CD14-positive monocyte (primary cell): ENCODE measurements at places on chromosomes 2 and 18.

DNA sequence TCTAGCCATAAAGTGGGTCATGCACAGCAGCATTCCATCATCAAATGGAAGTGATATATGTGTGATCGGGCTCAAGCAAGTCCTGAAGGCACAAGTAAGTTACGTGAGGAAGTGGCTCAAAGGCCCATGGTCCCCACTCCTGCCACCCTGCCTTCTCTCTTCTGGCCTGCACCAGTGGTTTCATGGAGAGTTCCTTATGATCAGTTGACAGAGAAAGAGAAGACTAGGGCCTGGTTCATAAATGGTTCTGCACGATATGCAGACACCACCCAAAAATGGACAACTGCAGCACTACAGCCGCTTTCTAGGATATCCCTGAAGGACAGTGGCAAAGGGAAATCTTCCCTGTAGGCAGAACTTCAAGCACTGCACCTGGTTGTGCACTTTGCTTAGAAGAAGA, 412.6 kb upstream of the SMIM21 start:
- DNase-seq: no peak

- no peak for DNase-seq
Observed at GRCh38 chr18:49135877-49136276, 185.1 kb upstream of the SMAD7 start.

- DNase-seq: peak; percentile 68
Observed at GRCh38 chr2:8414946-8415879, 266.6 kb upstream of the ID2 start.

DNA sequence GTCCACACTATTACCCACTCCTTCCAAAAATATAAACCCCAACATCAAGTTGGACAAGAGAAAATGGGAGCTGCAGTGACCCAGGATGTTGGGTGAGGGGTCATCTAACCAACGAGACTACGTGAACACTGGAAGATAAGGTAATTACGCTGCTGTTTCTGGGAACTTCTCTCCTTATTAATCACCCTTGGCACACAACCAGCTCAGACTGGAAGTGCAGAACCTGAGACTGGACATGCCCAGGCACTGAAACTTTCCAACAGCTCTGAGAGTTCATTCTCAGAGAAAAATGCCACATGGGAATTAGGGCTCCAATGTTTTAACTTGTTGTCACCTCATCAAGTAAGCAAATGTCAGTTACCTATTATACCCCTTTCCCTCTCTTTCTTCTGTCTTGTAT, 135.3 kb downstream of the CCDC148 start:
- DNase-seq: no peak

- DNase-seq: no peak
Observed at GRCh38 chr2:8451273-8451672, 230.6 kb upstream of the ID2 start.

DNA sequence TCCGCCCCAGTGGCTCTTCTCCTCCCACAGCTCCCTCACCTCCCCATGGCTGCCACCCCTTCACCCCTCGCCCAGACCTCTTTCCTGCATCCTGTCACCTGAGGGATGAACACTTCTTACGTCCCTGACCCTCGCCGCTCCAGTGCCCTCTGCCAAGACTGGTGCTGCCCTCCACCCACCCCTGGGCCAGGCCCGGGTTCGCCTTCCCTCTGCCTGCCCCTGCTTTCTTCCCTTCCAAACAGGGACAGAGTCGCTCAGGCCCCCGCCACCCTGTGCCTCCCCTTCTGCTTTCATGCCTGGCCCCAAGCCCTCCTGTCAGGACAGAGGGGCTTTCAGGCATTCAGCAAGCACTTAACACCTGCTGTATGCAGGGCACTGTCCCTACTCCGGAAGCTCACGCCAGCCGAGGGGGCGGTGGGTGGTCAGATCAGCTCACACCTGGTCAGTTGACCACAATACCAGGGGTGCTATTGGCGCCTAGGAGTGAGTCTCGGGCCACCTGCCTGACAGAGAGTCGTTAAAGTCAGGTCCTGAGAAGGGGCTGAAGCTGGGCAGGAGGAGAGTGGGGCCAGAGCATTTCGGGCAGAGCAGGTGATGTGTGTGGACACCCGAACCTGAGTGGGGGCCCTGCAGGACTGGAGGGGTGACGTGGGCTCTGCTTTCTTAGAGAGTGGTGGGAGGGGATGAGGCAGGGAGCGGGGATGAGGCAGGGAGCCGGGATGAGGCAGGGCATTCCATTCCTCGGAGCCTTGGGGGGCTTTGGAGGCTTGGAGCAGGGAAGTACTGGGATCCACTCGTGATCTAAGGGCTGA, 26.0 kb upstream of the HPCAL1 start:
- no peak for DNase-seq

- DNase-seq: no peak
Observed at GRCh38 chr2:21480162-21480561, 356.4 kb downstream of the TDRD15 start.

DNA sequence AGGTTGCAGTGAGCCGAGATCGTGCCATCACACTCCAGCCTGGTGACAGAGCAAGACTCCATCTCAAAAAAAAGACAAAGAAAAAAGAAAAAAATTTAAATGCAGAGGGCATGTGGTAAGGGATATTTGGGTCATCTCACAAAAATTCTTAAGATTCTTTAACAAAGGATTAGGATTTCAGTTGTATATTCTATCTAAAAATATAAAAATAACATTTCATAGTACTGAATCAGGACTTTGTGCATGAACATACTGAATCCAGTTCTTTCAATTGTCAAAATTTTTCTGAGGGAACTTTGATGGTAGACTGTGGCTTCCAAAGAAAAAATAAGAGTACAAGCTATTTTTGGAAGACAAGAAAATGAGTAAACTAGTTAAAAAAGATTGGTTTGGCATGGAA, 6.5 kb upstream of the PPP3R1 start:
- DNase-seq: no peak

DNA sequence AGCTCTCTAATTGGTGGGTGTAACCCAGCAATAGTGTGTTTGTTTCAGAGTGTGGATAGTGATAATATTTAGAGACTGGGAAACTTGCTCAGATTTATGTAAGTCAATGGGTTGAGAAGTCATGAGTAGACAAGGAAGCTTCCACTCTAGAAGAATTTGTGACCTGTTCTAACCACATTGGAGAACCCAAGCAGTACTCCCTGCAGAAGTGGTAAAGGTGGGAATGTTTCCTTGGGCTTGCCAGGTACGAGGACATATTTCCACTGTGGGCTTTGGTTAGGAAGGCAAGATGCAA, 350.4 kb downstream of the THSD7B start:
- no peak for DNase-seq

- DNase-seq: no peak
Observed at GRCh38 chr2:98089941-98090340, 3.0 kb downstream of the VWA3B start.

GRCh38 chr2:32960238-32960637, 13.5 kb downstream of the LTBP1 start:
- no peak for DNase-seq

GRCh38 chr2:80293039-80293438, 11.5 kb downstream of the LRRTM1 start:
- no peak for DNase-seq

- DNase-seq: no peak
Observed at GRCh38 chr2:36446294-36446693, 90.7 kb downstream of the CRIM1 start.

DNA sequence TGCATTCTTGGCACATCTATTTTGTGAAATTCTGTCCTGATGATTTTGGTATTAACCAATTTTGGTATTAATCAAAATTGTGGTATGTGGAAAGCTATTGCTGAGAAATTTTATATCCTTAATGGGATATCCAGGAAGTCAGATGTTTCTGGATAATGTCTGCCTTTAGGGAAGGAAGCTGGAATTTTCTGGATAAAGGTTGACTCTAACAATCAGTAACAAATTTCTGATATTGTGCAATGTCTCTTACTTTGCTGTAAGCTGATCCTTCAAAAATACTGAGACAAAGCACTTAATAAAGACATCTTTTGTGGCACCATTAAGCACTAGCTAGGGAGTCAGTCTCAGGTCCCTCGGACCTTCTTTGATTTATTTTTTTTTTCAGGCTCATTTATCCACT, 100.8 kb upstream of the UGP2 start:
- no peak for DNase-seq

GRCh38 chr2:95017071-95017501, 8.4 kb upstream of the MAL start:
- DNase-seq: no peak

- DNase-seq: no peak
Observed at GRCh38 chr2:195238379-195238778, 418.6 kb upstream of the SLC39A10 start.

DNA sequence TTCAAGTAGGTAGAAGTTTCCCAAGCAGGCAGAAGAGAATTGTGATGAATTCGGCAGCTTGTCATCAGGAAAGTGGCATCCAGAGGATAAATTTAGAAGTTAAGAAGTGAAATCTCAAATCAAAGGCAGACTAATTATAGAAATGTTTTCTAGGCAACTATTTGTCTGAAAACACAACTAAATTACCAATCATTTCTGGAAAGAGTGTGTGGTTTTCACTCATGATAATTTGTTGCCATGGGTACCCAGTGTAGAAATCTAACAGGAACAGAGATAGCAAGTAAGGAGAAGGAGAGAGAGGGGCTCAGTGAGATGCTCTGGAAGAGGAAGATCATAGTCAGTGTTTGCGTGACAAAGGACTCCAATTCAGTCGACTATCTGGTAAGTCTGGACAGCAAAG, 208.1 kb downstream of the NCKAP5 start:
- no peak for DNase-seq

- DNase-seq: no peak
Observed at GRCh38 chr2:239676716-239677452, 276.1 kb upstream of the HDAC4 start.

- DNase-seq: no peak
Observed at GRCh38 chr2:61456070-61456745, 14.7 kb downstream of the USP34 start.

DNA sequence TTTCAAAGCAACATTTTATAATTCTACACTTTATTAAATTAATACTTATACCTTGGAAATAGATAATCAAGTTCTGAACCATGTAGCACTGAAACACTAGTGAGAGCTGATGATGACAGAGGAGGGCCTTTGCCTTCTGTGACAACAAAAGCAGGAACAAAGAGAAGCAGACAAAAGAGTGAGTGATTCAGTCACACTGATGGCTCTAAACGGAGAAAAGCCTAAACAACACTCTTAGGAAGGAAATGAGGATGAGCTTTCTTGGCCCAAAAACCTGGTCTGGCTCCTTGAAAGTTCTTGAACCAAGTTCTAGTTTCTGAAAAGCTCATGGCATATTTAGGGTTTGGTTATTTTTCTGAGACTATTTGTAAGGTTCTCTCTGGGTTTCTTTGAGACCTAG, 271.9 kb downstream of the DPP10 start:
- DNase-seq: no peak

DNA sequence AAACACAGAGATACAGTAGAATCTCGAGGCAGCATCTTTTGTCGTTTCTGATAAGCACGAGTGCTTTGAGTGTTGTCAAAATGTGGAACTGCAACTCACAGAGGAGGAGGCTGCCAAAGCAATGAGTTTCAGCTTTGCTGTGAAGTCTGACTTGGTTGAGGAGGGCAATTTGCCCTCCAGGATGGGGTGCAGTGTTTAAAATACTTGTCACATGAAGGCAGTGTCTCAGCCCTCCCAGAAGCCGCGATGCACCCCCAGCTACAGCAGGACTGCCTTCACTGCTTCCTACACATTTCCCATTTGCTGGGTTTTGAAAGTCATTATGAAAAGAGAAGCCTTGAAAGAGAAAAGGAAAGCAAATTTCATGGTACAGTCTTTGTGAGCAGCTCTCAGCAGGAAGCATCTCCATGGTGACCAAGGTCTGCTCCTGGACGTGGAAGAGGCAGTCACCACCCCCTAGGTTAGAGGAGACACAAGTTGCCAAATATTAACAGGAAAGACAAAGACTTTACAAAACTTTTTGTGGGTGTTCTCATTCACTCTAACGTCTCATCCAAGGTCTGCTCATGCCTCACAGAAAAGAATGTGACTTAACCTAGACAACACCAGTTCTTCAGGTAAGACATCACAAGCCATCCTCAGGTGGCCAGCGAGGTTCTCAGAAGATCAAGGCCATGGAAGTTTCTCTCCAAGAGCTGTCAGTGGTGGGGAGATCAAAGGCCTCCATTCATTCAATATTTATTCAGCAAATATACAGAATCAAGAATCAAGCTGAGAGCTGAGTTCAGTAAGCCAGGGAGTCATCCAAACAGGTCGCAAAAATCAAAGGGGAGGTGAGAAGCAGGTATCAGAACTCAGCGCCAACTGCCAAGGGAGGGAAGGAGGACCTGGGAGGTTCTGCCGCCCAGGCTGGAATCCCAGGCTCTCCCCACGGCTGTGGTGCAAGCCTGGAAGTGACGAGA, 476.0 kb downstream of the EIPR1 start:
- no peak for DNase-seq

GRCh38 chr2:118807668-118808428, 39.6 kb downstream of the EN1 start:
- DNase-seq: no peak

DNA sequence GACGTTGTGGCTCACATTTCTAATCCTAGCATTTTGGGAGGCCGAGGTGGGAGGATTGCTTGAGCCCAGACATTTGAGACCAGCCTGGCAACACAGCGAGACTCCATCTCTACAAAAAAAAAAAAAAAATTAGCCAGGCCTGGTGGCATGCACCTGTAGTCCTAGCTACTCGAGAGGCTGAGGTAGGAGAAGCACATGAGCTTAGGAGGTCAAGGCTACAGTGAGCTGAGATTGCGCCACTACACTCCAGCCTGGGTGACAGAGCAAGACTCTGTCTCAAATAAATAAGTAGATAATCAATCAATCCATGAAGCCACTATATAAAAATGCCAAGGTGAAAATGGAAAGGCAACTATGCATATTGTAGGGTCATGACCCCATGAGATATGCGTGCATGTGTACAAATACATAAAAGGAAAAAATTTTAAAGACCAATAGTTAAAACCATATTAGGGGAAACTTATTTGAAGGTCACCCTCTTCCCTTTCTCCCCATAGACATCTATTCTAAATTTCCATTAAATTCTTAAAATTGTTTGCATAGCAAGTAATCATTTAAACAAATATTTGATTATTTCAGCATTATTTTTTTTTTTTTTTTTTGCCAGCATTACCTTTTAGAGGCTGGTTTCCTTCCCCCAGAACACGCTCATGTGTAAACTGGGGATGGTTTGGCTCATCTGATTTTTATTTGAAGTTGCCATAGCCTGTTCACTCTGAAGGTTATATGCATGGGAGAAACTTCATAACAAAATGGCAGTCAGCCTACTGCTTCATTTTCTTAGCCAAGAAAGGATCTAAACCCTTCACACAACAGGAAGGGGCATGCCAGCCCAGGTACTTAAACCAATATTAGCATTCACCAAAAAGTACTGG, 37.3 kb upstream of the TMEM247 start:
- DNase-seq: no peak

DNA sequence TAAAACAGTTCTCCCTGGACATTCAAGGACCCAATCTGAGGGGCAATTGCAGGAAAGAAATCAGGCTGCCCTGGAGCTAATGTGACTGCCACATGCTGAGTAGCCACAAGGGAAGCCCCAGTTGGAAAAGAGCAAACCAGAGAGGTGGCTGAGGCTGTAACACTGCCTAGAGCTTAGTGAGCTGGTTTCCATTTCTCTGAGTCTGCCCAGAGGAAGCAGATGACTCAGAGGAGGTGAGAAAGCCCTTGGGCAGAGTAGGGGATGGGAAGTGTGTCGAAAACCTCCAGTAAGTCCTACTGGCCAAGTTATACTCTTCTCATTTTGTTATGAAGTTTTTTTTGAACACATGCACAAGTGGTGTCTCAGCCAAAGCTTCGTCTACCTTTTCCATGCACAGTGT, 753.0 kb downstream of the CNTNAP5 start:
- DNase-seq: no peak
